Foreskin keratinocyte (primary cell): ENCODE measurements at places on chromosomes 16 and 17. TPM values are rescaled to one million over a fixed set of nuclear protein-coding genes. Genes with fewer than 3 reads are reported as not detected.

The KRT38 gene
- not detected in 2 replicates for total RNA-seq

The PROCA1 gene
- 0.39 and 0.41 TPM in 2 replicates for total RNA-seq

The DNAAF8 gene
- total RNA-seq = 0.18 and 0.31 TPM in 2 replicates

The HOXB5 gene
- not detected in 2 replicates for total RNA-seq

The PIMREG gene
- total RNA-seq = 18.2 and 28.7 TPM in 2 replicates
